ENCODE measurements at places on chromosomes 3 and 15. TPM values are rescaled to one million over a fixed set of nuclear protein-coding genes. Genes with fewer than 3 reads are reported as not detected.

- no peak for DNase-seq
These were observed 26.1 kb downstream of the EDEM1 start for GRCh38 chr3:5213574-5213966.

KNG1 gene
- total RNA-seq, result not detected

DNA sequence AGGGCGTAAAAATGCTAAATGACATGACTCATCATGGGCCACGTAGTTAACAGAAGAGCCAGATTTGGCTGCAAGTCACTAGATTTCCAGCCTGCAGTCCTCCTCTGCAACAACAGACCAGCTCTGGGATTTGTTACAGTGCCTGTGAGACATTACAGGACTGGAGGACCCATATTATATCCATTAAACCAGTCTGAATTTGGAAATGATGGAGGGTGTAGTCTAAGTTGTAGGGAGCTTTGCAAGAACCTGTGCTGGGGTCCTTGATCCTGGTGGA is 10.8 kb downstream of the ZNF774 start:
- DNase-seq, result peak; percentile 91

GRCh38 chr15:74428442-74428787 is 5.3 kb downstream of the SEMA7A start:
- no peak for DNase-seq

DNA sequence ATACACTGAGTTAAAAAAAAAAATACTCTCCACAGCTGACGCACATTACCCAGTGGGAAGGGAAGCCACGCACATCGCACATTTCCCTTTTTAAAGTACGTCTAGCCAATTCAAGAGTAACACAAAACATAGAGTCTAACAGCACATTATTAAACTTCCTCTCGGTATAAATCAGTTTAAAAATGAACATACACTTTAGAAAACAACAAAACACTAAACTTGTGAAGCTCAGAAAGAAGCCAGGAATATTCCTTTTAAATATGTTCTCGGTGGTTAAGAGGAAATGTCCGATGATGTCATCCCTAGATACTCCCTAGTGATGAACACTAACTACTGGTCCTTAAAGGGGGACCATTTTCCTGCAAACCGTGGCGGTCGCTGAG is 721 bp downstream of the MYEF2 start:
- DNase-seq, result peak; percentile 64

DNA sequence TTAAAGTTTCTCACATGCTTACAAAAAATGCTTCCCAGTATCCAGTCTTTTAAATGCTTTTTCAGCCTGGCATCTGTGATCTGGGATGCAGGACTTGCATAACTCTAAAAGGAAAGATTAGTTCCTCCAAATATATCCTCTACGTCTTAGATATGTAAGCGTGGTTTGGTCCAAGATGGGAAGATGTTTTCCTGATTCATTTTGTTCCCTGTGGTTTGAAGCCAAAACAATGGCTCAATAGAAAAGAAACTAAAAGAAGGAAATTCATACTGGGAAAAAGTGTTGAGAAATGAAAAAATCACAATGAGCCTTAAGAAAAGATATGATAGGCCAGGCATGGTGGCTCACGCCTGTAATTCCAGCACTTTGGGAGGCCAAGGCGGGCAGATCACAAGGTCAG is 1002.8 kb downstream of the NAALADL2 start:
- no peak for DNase-seq

- no peak for DNase-seq
These were observed 270.9 kb downstream of the RPLP1 start for GRCh38 chr15:69723404-69724096.

TERC gene
- 0.86 TPM for total RNA-seq

DNA sequence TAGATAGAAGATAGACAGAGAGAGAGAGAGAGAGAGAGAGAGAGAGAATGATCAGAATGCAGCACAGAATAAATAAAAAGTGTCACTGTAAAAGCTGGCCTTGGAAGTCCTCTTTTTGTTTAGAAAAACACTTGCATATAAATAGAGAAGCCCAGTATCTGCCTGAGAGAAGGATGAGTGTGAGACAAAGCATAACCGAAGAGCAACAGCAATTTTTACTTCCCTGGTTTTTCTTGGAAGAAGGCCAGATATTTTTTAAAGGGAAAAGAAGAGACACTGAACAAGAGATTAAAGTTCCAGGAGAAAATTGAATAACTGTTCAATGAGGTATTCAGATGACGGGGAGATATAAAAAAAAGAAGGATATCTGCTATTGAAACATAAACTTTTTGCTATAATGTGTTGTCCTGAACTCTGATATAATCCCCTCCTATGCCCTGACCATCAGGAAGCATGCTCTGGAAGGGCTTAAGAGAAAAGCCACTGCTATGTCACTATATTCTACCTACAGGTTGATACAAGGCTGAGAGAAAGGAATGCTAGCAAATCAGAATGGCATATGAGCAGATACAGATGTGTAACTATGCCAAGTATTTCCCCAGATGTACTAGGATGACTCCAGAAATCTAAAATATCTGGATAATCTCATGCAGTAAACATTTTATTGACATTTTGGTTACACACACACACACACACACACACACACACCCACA is 358.9 kb downstream of the RBMS3 start:
- DNase-seq, result no peak
